ENCODE measurements at places on chromosomes 6 and 20.

- DNase-seq: peak; percentile 67
Observed at GRCh38 chr6:63573899-63574553, 1.7 kb downstream of the LOC128125822 start.

GRCh38 chr20:878511-879307, 37.4 kb downstream of the ANGPT4 start:
- DNase-seq: peak; percentile 41

- DNase-seq: no peak
Observed at GRCh38 chr6:136249336-136249735, 775 bp downstream of the MTFR2 start.

DNA sequence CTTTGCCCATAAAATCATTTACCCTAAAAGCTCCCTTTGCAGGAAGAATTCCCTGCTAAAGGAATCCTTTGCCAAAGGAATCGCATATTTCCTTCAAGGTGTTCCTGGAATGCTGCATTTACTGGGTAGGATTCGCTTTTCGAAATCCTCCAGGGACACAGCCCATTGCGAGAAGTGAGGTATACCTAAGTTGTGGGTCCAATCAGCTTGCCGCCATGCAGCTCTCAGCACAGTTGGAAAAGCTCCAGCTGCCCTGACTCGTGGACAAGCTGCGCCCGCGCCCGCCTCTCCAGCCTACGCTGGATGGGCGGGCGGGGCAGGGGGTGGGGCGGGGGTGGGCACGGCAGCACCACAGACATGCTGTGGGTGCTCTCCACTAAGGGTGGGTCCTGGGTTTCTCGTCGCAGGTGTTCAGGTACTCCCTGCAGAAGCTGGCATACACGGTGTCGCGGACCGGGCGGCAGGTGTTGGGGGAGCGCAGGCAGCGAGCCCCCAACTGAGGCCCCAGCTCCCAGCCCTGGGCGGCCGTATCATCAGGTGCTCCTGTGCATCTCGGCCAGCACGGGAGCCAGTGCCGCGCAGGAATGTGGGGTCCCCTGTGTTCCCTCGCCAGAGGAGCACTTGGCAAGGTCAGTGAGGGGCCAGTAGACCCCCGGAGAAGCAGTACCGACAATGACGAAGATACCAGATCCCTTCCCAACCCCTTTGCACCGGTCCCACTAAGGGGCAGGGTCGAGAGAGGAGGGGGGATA, 1.4 kb downstream of the NNAT start:
- peak; percentile 59 for DNase-seq

- DNase-seq: peak; percentile 7
Observed at GRCh38 chr6:163146036-163146435, 268.5 kb upstream of the QKI start.

- DNase-seq: no peak
Observed at GRCh38 chr20:63115651-63116411, 100.1 kb downstream of the YTHDF1 start.

DNA sequence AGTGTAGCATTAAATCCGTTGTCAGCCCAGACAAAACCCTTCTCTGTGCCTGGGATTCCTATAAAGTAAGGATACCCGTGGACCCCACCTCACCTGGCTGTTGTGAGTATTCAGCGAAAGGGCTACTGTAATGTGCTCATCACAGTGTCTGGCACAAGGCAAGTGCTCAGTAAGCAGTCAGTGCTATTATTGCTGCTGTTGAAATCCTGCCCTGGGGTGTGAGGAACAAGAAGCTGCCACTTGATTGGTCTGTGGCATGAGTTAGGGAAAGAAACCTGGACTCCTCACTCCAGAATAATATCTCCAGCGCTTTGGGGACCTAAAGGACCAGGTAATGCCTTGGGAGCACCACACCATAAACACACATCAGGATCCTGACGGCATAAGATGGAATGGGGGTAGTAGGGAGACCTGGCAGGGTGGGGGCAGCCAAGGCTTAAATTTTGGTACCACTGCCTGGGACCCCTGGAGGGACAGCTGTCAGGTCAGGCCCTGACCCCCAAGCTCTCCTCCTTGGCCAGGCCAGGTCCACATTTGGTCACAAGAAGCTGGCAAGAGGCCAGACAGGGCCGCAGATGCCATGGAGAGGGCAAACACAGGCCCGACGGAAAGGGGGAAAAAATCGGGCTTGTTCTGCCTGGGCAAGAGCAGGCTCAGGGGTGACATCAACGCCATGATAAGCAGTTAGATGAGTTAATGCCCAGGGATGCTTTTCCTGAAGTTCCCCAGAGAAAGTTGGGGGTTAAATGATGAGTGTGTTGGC, 66.5 kb downstream of the MRPL14 start:
- DNase-seq: no peak
